ENCODE measurements at places on chromosomes 6 and 20.
A peak's percentile ranks its signal among the peaks of the same experiment; 100 is the strongest.

GRCh38 chr20:63261060-63261794, 7.0 kb upstream of the NKAIN4 start:
- peak; percentile 43 for DNase-seq

DNA sequence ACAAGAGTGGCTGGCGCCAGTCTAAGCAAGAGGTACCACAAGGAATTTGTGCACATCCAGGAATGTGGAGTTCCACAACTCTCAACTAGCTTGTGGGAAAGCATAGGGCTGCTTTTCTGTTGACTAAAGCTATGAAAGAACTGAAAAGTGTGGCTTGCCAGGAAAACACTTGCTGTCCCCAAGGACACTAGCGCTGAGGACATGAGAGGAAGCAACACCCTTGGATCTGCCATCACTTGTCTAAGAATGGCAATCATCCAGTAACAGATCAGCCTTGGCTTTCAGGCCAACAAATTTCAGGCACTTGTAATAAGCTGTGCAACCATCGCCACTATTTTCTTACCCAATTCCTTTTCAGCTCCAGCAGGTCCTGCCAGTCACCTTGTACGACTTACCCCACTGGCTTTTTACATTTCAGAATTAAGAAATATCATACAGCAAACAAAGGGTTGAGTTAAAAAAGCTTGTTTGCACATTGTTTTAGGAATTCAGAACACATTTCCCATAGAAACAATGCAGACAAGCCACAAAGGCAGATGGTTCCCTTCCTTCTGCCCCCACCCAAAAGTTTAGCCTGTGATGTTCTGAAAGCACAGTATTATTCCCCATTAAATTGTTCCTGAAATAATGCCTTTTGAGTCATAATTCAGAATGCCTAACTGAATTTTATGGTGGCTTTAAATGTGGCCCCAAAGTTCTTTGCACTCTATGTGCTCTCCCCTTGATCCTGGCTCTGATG, 57.9 kb upstream of the SSTR4 start:
- no peak for DNase-seq

- peak; percentile 79 for DNase-seq
These were observed 60.0 kb upstream of the BTN3A2 start for GRCh38 chr6:26304797-26305640.

DNA sequence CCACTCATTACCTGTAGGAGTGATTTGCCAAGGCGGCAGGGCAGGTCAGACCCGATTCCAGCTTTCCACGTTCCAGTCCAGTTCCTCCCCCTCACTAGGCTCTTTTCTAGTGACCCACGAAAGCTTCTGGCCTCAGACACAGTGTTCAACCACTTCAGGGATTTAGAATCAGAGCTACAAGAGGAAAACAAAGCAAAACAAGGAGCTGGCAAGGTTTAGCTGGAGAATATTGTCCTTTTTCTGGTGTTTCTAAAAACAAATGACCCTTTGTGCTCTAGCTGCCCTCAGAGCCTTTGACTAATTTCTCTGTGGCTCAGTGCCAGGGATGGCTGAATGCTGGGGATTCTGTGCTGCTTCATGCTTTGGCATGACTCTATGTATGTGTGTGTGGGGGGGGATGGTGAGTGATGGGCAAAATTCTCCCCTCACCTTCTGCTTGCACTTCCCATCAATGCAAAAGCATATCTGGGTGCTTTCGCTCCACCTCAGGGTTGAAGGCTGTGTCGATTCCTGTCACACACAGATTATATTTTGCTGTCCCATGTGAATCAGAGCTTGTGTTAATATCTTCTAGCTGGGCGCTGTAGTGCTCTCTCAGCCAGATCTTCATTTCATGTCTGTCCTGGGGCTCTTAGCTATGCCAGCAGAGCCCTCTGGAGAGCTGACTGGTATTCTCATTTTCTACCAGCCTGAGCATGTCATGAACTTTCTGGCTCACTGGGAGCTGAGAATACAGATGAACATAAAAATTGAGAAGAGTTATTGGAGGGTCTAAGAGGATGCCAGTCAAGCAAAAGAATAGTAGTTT, 19.3 kb upstream of the NEDD9 start:
- DNase-seq: peak; percentile 83

- DNase-seq: peak; percentile 32
These were observed at the start of gene TRIM38 for GRCh38 chr6:25962149-25963127. Gene TRIM38, plus strand, starts transcription at chr6:25962802. Its CDS starts 3,721 bp downstream, at chr6:25966523.

DNA sequence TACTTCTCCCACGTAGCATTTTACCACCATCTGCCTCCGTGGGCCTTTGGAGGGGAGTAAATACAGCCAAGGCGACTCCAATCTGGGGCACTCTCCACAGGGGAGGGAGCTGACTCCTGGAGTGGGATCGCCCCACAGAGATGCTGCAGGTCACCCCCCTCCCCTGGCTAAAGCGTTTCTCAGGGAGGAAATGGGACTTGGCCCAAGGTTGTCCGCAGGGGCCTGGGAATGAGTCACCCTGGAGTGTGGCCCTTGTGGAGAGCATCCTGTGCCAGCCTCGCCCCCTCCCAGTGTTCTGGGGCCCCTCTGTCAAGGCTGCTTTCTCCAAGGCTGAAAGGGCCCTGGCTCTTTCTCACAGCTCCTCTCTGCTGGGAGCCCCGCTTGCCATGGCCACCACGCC, 84.5 kb upstream of the QKI start:
- peak; percentile 59 for DNase-seq

DNA sequence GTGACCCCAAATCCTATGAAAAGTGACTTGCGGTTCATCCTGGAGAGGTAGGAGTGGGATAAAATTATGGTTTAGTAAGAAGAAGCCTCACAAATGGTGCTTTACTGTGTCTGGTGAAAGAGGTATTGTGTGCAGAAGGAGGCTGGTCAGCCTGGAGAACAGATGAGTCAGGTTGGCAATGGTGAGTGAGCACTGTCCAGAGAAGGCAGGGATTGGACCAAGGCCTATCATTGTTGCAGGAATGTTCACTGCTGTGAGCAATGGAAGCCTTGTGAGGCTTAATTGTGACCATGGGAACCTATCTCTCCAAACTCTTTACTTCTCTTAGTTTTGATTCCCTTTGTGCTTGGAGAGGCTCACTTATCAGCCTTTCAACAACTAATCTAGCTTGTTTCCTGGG, 89.0 kb upstream of the KCNK16 start:
- peak; percentile 48 for DNase-seq

DNA sequence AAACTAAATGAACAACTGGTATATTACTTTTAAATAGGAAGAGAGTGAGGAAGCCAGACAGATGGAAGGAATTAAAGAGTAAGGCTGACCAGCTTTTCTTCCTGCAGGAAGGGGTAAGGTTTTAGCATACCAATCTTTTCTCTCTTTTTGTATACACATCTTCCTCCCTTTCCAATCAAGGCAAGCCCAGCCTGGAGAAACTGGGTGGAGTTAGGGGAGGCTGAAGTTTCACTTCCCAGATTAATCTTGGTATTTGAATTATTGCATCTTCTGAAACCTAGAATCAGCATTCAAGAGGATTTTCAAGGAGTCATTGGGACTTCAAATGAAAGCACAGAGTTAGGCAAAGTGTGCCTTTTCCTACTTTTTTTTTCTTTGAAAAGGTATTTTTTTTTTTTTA, 33.1 kb downstream of the TMEM14A start:
- DNase-seq: no peak

DNA sequence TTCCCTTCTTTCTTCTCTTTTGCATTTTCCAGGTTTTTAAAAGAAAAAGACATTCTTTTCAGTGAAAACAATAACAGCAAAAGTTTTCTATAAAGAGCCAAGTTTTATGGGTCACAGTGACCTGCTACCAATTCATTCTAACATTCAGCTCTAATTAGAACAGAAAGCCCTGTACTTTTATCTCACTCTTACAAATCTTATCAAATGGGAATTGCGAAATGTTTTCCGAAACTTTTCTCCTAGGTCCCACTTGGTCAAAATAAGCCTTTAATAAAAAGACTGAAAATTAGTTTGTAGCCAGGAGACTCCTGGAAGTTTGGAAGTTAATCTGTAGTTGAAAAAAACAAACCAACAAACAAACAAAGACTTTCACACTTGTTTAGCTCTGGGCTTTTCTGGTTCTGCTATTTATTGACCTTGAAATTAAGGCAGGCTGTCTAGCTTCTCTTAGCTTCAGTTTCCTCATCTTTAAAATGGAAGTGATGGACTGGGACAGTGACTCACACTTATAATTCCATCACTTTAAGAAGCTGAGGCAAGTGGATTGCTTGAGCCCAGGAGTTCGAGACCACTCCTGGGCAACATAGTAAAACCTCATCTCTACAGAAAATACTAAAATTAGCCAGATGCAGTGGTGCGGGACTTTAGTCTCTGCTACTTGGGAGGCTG, 613.5 kb upstream of the CDH4 start:
- DNase-seq: no peak

DNA sequence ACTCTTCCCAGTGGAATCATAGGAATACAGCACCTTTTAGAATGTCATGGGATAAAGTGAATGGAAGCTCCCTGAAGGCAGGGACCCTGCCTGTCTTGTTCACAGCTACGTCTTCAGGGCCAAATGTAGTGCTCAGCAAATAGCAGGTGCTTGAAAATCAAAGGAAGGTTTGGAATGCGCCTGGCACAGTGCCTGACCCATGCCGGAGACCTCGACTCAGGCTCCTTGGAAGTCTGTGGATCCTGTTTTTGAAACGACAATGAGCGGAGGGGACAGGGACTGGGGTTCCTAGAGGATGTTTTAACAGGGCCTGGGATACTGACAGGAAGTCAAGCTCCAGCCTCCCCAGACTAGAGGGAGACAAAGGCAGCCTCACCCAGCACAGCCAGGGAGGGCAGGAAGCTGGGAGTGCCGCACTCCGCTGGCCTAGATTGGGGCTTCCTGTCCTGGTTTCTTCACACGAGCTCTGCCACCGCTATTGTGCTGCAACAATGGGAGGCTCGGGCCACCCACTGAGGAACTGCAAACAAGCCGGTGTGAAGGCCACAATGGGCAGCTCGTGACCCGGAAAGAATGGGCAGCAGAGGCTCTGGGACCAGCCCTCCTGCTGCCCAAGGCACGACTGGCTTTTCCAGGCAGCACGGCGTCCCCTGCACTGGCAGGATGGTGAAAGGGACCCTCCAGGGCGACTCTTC, 76.7 kb downstream of the PREX1 start:
- DNase-seq: peak; percentile 64

- peak; percentile 78 for DNase-seq
These were observed 780 bp downstream of the ZCCHC3 start for GRCh38 chr20:297925-298775.

- no peak for DNase-seq
These were observed 126.3 kb downstream of the CARMIL1 start for GRCh38 chr6:25405442-25405841.

GRCh38 chr20:64057628-64058498, 5.1 kb upstream of the TCEA2 start:
- DNase-seq: peak; percentile 84

DNA sequence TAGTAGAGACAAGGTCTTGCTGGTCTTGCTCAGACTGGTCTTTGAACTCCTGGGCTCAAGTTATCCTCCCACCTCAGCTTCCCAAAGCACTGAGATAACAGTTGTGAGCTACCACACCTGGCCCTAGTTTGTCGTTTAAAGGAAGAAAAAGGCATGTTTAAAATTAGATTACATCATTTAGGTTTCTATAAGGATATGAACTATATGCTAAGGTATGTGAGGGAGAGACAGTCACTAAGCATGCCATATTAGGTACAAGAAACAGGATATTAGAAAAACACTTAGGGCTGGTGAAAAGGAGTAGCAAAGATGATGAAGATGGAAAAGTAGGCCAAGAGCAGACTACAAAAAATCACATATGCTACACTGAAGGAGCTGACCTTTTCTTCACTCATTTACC, 106.4 kb downstream of the ASCC3 start:
- DNase-seq: no peak

- DNase-seq: no peak
These were observed 232.8 kb upstream of the QKI start for GRCh38 chr6:163181666-163182180.

DNA sequence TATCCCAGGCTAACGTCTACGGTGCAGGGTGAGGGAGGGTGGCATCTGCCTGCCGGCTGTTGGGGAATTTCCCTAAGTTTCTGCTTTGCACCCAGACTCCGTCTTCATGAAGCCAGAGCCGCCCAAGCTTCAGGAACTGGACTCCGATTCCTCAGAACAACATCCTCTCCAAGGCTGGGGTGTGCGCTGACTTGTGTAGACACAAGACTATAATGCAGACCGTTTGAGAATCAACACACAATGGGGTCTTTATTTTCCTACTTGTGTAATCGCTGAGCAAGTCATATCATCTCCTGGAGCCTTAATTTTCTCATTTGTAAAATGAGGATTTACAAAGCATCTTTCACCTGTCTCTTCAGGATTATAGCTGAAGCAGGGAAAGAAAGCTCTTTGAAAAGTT, 160.5 kb upstream of the AGPAT4 start:
- DNase-seq: peak; percentile 48

DNA sequence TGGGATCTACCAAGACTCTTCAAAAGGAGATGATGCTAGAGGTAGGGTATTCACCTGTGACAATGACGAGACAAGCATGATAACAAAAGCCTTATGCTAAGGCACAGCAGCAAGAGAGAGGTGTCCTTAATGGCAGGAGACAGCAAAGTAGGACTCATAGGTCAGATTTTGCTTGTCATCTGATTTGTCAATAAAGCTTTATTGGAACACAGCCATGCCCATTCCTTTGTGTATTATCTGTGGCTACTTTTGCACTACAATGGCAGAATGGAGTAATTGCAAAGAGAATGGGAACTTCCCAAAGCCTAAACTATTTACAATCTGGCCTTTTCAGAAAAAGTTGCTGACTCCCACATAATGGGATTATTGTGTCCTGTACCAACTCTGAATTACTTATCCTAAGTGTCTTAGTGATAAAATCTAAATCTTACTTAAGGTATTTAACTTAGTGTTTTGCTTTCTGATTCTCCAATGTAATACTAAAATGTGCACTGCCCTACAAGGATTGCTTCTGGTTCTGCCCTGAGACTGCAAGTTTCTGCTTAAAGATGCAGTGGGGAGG, 221.6 kb downstream of the CDC5L start:
- no peak for DNase-seq

DNA sequence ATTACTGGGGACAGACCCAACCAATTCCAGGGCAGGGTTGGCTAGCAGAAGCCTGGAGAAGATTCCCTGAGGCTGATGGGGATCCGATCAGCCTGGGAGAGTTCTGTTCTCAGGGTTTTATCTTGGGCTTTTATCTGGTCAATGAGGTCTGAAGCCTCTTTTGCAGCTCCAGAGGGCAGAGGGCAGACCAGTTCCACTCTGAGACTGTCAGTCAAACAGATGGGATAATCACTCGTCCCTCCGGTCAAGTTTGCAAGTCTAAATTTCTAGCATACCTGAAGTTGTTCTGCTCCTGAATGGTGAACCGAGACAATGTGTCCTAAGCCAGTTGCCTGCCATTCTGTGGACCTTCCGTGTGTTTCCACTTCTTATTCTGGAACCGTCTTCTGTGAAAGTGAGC, 3.0 kb upstream of the MAS1 start:
- no peak for DNase-seq

DNA sequence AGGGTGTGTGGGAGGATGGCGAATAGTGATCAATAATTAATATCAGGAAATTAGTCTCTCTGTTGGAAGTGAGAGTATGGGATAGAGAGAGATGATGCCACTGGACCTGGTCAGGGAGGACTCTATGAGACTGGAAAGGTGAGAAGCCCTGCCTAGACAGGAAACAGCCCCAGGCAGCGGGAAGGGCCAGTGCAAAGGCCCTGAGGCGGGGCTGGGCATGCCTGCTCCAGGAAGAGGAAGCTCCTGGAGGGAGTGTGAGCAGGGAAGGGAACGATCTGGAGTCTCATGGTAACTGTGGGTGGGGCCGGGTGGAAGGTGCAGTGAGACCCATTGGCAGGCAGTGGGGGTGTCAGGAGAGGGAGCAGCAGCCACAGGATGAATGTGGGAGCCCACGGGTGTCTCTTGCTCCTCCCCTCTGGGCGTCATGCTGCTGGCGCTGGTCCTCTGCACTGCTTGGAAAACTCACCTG, 1.8 kb upstream of the CST3 start:
- DNase-seq: no peak

- peak; percentile 85 for DNase-seq
These were observed 48.0 kb downstream of the GCLC start for GRCh38 chr6:53496797-53497375.
